Articular chondrocyte of knee joint (primary cell): ENCODE measurements at places on chromosomes 7 and 10. TPM values are rescaled to one million over a fixed set of nuclear protein-coding genes. Genes with fewer than 3 reads are reported as not detected.

The BNIP3 gene
- 116 and 174 TPM in 2 replicates for total RNA-seq

The MAP3K8 gene
- 28.6 and 38.5 TPM in 2 replicates for total RNA-seq

The FAM25A gene
- not detected in 2 replicates for total RNA-seq

The ADCYAP1R1 gene
- total RNA-seq: not detected in 2 replicates

The NKX2-3 gene
- total RNA-seq: not detected in 2 replicates

The NSUN5 gene
- 15.0 and 16.2 TPM in 2 replicates for total RNA-seq

The LIPM gene
- total RNA-seq: not detected in 2 replicates

The NPC1L1 gene
- total RNA-seq: under 0.01 TPM in 1 of 2 replicates, not detected in the other

The PLAC9 gene
- 25.4 and 28.7 TPM in 2 replicates for total RNA-seq

The DLX6 gene
- 1.1 and 1.6 TPM in 2 replicates for total RNA-seq

The FOXI2 gene
- total RNA-seq: not detected in 2 replicates

The MTG1 gene
- 29.1 and 29.4 TPM in 2 replicates for total RNA-seq

The ZNF783 gene
- 10.2 and 11.6 TPM in 2 replicates for total RNA-seq

The LIPN gene
- not detected in 2 replicates for total RNA-seq

The SPDYE1 gene
- not detected in 2 replicates for total RNA-seq

The GARIN1A gene
- 2.2 and 2.7 TPM in 2 replicates for total RNA-seq
